ENCODE measurements at places on chromosomes 7 and 10. TPM values are rescaled to one million over a fixed set of nuclear protein-coding genes. Genes with fewer than 3 reads are reported as not detected.

GRCh38 chr7:36265680-36266079, 112.6 kb downstream of the EEPD1 start:
- H3K4me3 ChIP-seq: no peak overlapping the region
- DNase-seq: peak; percentile 50
- H3K4me1 ChIP-seq: peaks cover 2% of the 10 kb centered on the region
- H3K36me3 ChIP-seq: no peaks in the 10 kb centered on the region

DNA sequence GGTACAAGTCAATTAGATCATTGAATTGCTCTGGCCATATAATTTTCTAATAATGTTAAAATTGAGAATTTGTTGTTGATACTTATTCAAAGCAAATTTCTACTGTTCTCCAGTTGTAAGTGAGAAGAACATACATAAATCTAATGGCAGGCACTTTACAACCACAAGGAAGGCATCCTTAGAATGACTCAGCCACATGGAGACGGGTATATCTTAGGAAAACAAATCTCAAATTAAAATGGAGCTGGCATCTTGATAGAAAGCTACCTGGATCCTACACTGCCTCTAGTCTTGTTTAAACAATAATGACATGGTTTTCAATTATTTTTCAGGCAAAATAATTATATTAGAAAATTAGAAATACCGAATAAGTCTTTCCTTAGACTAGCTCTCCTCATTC, 1183.7 kb upstream of the SORCS1 start:
- no peak for DNase-seq
- no peaks in the 10 kb centered on the region for H3K4me1 ChIP-seq
- H3K36me3 ChIP-seq: no peaks in the 10 kb centered on the region
- no peaks in the 10 kb centered on the region for H3K27me3 ChIP-seq
- H3K27ac ChIP-seq: no peak overlapping the region

The GCK gene
- total RNA-seq: 0.40 TPM

The GHRHR gene
- 0.77 TPM for total RNA-seq

The HOXA10 gene
- not detected for total RNA-seq

Data from lung (tissue), 17 donors.